ENCODE measurements at places on chromosomes 6 and 20.

- no peak for DNase-seq
These were observed 433.2 kb upstream of the SPTLC3 start for GRCh38 chr20:12575352-12576095.

DNA sequence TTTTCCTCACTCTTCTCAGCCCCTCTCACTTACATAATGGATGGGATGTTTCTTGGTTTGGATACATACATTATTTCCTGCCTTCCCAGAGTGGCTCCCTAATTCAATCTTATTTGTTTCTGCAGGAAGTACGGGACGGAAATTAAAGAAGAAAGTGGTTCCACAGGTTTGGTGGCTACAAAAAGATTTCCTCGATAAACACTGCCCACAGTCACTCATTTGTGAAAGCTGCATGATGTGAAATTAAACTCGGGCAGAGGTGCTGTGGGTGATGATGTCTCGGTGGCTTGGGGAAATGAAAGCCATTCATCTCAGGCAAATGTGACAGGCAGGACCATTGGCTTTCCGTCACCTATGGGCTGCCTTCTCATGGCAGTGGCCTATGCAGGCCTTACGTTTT, 119.5 kb upstream of the KCNG1 start:
- no peak for DNase-seq

DNA sequence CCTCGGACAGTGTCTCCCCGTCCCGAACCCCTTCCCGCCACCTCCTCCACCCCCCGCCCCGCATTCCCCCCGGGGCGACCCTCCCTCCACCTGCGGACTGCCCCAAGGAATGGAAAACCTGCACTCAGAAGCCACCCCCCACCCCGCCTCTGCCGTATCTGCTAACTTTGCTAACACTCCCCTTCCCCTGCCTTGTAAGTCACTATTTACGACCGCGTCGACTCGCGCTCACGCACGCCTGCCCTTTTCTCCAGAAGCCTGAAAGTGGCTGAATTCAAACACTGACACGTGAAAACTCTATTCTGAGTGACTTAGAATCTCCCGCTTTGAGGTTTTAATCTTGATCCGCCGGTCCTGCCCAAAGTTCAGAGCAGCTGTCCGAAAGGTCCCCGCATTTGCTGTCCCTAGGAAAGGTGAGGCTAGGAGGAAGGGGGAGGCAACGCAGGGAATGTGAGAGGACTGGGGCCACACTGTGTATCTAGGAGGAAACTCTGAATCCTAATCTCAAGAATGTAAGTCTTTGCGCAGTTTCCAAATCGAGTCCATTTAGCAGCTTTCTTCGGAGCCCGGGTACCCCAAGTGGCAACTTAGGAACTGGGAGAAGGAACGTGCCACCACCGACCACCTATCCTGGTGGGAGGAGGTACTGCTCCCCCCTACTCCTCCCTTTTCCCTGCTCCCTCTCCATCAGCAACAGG, 9.3 kb upstream of the POU3F2 start:
- DNase-seq, result no peak

- DNase-seq, result no peak
These were observed 117.0 kb downstream of the PCSK2 start for GRCh38 chr20:17343656-17344452.

GRCh38 chr6:155861821-155862220, 406.2 kb upstream of the NOX3 start:
- DNase-seq, result no peak

- DNase-seq, result no peak
These were observed 709 bp upstream of the ASXL1 start for GRCh38 chr20:32357375-32357868.

DNA sequence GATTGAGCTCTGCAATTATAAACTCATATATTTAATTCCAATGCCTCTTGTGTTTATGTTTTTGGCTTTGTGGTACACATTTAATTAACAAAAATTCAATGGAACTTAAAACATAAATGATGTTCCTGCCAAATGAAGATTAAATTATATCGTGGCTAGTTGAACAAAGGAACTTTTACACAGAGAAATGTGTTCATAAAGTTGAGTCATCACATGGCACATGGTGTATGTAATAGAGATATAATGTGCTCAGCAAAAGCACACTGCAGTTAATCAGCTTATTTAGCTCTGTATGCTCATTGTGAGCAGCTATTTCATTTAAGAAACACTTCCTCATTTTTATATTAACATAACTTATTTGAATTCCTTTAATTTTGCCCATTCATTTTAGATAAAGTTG, 1295.6 kb upstream of the CITED2 start:
- no peak for DNase-seq

DNA sequence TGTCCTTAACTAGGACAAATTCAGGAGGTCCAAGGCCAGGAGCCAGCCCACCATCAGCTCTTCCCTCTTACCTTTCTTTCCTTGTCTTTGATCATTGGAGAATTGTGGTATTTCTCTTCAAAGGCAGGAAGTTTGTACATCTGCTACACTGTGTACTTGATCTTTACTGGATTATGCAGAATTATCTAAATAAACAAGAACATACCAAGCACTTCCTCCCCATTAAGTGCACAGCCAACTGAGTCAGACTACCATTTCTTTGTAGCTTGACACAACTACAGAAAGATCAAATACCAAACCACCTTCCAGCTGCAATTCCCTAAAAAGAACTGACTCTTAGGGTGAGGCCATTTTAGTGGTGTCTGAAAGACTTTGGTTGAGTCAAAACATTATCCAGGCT, 195.1 kb downstream of the HDGFL1 start:
- no peak for DNase-seq

GRCh38 chr6:100366419-100366818, 98.3 kb downstream of the SIM1 start:
- DNase-seq, result no peak

- DNase-seq, result no peak
These were observed 186.4 kb downstream of the LRFN2 start for GRCh38 chr6:40400738-40401137.
